Fibroblast of pulmonary artery (primary cell): ENCODE measurements at places on chromosomes 6 and 20.

DNA sequence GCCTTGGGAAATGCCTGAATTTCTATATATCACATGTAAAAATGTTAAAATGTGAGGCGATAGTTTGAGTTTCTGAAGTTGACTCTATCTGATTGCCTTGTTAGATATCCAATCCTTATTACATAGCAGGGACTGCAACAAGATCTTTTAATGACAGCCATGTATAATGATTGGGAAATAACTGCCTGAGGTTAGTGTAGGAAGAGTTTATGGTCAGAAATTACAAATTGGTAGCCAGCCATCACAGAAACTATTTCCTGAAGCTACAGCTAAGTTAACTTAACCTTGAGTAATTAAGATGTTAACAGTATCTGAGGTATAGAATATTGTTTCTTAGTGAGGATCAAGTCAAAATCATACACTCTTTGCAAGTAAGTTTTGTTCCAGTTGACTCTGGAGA is 41.0 kb downstream of the AKIRIN2 start:
- peak; percentile 32 for DNase-seq

- no peak for DNase-seq
Observed at GRCh38 chr6:56486681-56487080, 156.0 kb downstream of the DST start.

- no peak for DNase-seq
Observed at GRCh38 chr6:87721311-87721710, 19.3 kb upstream of the AKIRIN2 start.

DNA sequence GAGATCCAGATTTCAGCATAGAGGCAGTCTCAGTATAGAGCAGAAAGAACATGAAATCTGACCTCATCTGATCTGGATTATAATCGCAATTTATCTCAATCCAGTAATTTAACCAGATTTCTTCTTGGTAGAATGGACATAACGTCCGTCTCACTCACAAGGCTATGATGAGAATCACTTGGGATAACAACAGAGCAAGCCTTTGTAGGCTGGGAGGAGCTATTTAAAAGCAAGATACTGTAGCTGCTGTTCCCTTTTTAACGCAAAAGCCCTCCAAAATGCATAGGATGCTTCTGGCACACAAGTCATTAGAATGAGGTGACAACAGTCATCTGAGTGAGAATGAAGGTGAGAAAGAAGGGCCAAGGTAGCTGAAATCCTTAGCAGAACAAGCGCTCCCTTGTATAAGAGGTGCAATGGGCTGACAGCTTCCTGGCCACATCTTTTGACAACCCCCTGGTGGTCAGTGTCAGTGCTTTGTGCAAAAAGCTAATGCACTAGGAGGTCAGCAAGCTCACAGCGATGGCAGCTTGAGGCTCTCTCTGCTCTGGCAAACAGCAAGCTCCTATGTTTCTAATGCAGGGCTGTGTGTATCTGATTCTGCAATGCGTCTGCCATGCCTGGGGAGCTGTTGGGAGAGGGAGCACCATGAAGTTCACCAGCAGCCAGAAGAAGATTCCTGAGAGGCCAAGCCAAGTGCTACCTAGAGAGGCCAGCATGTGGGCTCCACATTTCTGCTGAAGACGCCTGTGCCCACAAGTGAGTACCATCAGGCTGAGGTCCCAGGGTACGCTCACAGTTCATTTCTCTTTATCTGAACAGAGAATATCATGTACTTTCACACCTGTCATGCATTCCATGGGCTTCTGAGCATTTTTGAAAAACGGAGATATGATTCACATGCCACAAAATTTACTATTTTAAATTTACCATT is 16.2 kb downstream of the METTL24 start:
- peak; percentile 53 for DNase-seq

DNA sequence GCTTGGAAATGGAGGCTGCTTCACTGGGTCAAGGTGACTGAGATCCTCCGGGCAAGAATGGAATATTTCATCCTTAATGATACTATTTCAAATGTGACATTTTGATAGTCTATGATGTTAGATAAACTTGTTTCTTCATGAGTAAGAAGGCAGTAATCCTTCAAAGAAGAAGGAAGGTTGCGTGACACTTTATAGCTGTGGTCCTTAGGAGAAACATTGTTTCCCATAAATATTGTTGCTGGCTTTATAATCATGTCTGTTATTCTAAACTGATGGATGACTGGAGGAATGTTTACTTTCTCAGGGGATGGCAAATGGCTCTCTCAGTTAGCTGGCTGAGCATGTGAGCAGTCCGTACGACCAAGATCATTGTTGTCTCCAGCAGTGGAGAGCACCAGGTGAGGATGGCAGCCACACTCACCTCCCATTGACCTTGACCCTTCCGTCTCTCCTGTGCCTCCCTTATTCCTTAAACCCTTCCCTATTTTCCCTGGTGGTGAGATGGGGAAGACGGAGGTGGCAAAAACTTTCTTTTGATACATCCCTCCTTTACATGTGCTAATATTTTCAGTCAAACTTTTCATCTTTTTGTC is 171.2 kb upstream of the OLIG3 start:
- no peak for DNase-seq

- DNase-seq = peak; percentile 68
Observed at GRCh38 chr6:150418827-150419594, 50.2 kb downstream of the IYD start.

DNA sequence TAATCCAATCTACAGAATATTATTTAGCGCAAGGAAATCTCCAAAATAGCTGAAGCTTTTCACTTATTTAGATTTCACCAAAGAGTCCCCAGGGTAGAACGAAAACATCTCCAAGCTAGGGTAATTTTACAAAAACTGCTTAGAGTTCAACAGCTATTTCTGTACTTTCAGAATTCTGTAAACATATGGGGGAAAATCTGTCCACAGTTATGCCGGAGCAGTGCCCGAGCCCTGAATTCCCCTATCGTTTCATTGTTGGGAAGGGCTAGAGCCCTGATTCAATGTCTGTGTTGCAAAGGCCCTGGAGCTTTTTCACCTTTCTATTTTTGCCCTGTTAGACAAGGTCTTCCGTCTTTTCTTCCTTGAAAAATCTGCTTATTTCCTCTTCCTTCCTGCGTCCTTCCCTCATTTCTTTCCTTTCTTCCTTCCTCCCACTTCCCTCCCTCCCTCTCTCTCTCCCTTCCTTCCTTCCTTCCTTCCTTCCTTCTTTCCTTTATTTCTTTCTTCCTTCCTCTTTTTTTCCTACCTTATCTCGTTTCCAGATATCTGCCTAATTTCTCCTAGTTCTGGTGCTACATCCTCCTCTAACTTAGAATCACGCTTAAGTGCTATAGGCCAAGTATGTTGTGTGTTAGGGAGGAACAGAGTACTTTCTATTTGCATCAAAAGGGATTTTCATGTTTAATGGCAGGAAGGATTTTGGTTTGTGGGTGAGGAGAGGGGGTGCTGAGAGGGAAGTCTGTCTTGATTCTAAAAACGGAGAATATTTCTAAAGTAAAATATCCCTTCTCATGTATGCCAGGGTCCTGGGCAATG is 122.5 kb upstream of the BMP2 start:
- no peak for DNase-seq

DNA sequence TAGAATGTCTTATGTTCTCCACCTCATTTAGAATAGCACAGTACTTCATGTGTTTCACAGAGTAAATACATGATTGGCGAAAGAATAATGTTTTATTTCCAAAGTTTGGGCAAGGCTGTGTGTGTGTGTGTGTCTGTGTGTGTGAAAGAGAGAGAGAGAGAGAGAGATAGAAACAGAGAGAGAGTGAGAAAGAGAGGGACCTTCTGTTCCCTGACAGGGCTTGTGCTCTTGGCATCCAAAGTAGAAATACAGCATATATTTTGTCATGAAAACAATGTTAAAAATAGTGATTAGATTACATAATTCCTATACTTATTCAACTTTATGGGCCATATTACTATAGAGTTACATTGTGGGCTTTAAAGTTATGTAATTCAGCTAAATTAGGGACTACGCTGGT is 201.2 kb downstream of the KIF6 start:
- no peak for DNase-seq

GRCh38 chr20:15476186-15476585 is 1097.1 kb downstream of the KIF16B start:
- DNase-seq = no peak

DNA sequence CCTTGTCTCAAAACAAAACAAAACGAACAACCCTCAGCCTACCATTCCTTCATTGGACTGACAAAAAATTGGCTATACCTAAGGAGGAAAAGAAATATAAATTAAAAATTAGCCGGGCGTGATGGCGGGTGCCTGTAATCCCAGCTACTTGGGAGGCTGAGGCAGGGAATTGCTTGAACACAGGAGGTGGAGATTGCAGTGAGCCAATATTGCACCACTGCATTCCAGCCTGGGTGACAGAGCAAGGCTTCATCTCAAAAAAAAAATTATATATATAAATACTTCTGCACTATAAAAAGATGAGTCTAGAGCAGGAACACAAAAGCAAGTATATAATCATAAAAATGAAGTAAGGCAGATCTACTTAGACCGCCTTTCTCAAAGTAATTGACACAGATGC is 109.8 kb downstream of the CRYBG1 start:
- DNase-seq = no peak

- DNase-seq = no peak
Observed at GRCh38 chr6:139080255-139080920, 51.8 kb downstream of the ABRACL start.

GRCh38 chr6:14274546-14275492 is 157.2 kb downstream of the CD83 start:
- DNase-seq = no peak

DNA sequence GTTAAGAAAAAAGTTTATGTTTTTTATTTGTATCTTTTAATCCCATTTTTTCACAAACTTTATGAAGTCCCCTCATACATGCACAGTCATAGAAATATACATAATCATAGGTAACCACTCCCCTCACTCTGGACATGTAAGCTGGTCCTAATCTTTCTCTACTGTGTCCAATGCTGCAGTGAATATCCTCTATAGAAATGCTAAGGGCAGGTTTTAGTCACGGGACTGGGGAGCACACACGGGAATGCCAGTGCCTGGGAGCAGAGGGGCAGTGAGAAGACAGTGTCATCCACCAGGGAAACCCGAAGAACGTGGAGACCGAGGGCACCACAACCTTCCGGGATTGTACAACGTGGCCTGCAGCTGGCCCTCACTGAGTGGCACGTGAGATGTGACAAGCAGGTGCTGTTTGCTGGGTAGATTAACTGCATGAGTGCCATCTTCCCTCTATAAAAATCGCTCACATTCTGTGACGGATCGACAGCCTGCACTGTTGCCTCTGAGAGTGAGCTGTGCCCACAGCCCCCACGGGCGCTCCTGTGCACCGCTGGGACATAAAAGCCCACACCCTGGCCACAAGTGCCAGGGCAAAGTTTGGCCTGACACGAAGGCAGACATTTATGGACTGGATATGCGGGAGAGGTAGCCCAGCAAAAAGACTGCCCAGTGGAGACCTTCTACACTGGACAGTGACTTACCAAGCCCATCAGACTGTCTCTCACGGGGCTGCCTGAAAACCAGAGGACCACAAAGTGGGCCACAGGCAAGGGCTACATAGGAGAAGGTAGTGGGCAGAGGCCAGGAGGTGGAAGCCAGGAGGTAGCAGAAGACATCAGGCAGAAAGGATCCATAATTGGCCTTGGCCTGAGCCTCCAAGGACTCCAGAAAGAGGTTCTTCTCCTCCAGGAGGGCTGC is 63.2 kb downstream of the FGD2 start:
- no peak for DNase-seq

GRCh38 chr20:8808202-8808535 is 260.7 kb upstream of the PLCB4 start:
- no peak for DNase-seq

DNA sequence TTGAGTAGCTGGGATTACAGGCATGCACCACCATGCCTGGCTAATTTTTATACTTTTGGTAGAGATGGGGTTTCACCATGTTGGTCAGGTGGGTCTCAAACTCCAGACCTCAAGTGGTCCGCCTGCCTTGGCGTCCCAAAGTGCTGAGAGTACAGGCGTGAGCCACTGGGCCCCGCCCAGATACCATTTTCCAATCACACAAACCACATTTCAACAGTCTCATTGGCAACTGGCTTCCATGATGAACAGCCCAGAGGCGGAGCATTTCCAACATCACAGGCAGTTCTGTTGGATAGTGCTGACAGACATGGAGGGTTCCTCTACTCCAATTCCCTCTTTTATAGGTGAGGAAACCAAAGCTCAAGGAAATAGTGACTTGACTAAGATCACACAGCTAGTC is 43.9 kb upstream of the PLCB4 start:
- DNase-seq = no peak

GRCh38 chr6:106751501-106752252 is 122.3 kb downstream of the QRSL1 start:
- no peak for DNase-seq

DNA sequence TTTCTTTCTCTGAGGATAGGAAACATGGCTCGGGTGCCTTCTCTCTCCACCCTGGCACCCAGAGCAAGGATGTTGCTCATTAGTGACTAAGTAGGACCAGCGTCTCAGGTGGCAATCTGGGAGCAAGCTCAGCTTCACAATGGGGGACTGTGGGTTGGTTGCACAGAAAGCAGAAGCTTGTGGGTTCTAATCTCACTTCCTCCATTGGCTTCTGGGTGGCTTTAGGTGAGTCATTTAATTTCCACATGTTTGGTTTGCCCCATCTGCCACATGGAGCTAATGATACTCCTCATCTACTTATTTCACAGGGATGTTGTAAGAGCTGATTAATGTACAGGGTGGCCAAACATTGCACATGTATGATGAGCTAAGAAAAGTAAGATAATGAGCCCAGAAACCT is 54.8 kb upstream of the AKIRIN2 start:
- peak; percentile 78 for DNase-seq

- DNase-seq = no peak
Observed at GRCh38 chr20:52539891-52540290, 348.3 kb upstream of the ZFP64 start.

- DNase-seq = no peak
Observed at GRCh38 chr6:67248077-67248476, 1387.0 kb upstream of the ADGRB3 start.

GRCh38 chr6:3873051-3873450 is 23.9 kb downstream of the FAM50B start:
- no peak for DNase-seq

- no peak for DNase-seq
Observed at GRCh38 chr6:91681296-91681695, 1094.4 kb upstream of the MAP3K7 start.

DNA sequence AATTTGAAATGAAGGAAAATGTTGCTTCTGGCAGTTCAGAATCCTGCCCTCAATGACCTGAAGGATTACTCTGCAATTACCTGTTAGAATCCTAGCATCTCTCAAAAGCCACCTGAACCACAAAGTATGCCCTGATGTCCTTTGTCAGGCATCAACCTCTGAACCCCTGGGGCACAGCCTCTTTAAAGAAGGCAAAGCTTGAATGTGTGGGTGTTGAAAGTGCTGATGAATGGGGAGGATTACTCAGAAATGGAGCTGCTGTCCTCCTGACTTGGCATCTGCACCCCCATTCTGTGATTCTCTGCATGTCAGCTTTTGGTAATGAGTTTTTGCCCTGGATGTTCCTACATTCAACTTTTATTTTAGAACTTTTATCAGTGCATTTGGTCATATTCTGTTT is 179.2 kb downstream of the PKHD1 start:
- no peak for DNase-seq
